ENCODE measurements at places on chromosomes 12 and 14.

DNA sequence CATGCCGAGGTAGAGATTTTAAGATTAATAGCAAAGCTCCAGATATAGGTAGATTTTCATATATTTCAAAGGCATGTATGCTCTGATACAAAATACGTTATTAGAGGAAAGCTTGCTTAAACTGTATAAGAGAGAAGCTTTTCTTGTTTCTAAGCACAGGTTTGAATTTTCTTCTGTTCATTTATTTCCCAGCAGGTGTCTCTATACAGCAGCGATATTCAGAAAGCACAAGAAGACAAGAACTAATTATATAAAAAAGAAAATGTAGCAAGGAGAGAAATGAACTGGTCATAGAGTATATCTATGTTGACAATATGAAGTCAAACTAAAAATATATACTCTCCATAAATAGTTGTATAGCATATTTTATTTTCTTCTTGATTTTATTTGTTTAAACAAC is 307.4 kb upstream of the NOVA1 start:
- DNase-seq: no peak

DNA sequence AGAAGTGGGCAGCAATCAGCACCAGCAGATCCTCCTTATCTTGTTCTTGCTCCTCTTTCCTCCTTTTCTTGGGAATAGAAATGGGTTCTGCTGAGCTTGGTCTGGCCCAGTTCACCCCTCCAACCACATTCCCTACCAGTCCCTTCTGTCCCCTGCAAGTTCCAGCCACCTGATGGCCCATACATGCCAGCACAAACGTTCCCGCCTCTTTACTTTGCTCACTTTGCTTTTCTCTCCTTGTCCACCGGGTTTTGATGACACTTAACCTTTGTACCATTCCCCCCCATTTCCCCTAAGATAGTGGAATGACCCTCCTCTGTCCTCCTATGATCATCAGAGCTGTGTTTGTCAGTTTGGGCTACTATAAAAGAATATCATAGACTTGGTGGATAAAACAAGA is 23.4 kb upstream of the EML1 start:
- no peak for DNase-seq

DNA sequence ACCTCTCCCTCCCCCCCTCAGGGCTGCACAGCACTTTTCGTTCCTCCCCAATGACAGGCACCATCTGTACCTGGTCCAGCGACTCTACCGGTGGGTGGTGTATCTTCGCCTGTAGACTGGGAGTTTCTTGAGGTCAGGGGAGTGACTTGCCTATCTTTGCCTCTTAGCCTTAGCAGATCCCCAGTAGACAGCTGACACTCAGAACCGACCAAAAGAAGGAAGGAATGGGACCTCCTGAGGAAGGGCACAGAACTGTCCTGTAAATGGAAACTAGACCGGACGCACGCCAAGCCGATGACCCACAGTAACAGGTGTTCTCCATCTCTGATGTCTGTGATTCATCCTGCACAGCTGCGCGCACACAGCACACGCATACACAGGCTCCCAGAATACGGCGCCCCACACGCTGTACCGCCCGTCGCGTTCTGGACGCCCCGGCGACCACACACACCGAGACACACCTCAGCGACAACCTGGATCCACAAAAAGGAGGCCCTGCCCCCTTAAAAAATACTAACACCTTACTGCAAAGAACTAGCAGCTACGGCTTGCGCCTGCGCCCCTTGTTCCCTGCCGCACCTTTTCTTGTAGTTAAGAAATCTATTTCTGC is 673 bp upstream of the TTC9 start:
- DNase-seq: peak; percentile 72

- no peak for DNase-seq
Observed at GRCh38 chr12:44689587-44689986, 186.5 kb downstream of the NELL2 start.

- DNase-seq: no peak
Observed at GRCh38 chr14:96086574-96087077, 47.5 kb downstream of the C14orf132 start.

- DNase-seq: no peak
Observed at GRCh38 chr12:50845021-50845647, 2.4 kb downstream of the TMPRSS12 start.

DNA sequence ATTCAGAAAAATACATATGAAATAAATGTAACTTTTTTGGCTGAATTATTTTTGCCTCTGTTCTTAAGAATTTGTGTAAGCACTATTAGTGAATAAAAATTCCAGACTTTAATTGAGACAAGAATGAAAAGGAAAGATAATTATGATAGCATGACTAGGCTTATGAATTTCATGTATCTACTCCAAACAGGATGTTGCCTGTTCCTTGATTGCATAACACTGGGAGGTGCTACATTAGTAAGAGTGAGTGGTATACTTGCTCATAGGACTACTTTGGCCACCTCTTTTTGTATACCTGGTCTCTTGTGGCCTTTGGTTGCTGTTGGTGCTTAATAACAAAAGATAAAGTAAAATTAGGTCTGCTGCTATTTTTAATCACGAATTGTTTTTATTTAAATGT is 112.8 kb downstream of the NAV3 start:
- no peak for DNase-seq

GRCh38 chr14:28629328-28630004 is 137.1 kb upstream of the FOXG1 start:
- no peak for DNase-seq

GRCh38 chr14:35044939-35045797 is 904 bp upstream of the FAM177A1 start:
- DNase-seq: no peak

DNA sequence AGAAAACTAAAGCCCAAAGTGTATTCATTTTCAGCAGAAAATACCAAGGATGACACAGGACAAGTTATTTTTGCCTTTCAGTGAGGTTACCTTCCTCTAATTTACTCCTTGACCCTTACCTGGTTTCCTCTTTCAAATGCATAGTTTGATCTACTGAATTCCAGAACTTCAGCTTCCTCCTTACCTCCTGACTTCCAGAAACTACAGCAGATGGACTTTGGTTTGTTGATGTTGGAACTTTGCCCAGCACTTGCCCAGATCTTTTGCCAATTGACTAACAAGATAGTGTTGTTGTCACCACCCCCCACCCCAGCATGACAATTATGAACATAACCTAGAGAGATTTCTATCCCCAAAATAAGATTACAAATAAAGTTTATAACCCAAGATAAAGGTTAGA is 63.2 kb downstream of the NAV3 start:
- no peak for DNase-seq

DNA sequence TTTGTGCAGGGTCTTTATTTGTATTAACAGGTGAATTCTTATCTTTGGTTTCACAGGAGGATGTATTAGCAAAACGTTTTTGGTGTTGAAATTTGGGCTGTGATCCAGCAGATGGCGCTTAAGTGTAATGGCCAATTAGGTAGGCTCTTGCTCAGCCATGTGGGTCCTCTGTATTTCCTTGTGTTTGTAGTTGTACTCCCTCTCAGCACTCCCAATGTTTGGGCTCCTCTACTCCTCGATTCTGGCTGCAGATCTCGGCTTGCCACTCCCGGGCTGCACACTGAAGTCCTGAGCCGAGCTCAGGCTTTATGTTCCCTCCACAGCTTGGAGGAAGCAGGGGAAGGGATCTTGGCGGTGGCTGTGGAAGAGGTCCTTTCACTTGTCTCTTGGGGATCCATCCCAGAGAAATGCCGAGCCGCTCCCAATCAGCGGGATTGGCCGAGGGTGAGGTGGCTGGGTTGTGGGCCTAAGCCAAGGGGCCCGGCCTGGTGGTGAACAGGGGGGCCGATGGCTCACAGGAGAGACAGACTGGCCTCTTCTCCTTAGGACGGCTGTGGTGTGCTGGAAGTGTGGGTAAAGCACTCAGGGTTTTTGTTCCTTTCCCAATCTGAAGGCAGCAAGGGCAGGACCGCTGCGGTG is 133.7 kb downstream of the AEBP2 start:
- peak; percentile 57 for DNase-seq

DNA sequence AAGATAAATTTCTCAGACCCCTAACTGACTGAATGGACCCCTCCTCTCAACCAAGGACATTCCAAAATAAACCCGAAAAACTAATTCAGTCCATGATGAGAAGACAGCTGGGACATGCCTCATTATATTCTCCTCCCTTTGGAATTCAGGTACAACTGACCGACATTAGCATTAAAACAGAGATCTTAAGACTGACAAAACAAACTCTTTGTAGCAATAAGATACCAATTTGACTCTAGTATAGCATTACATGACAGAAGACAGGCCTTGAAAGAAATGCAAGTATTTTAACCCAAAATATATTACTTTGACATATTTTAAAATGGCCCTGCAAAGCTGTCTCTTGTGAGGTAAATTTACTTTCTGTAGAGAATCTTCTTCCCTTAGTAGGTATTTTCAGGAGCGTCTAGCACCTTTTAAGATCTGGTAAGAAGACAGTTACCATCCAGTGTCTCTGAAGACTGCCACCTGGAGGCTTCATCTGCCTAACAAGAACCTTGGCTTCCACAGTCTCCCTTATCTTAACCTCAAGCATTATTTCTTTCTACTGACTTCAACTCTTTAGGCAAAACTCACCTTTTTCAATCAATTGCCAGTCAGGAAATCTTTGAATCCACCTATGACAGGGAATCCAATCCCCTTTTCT is 957.5 kb downstream of the SLC6A15 start:
- DNase-seq: no peak

DNA sequence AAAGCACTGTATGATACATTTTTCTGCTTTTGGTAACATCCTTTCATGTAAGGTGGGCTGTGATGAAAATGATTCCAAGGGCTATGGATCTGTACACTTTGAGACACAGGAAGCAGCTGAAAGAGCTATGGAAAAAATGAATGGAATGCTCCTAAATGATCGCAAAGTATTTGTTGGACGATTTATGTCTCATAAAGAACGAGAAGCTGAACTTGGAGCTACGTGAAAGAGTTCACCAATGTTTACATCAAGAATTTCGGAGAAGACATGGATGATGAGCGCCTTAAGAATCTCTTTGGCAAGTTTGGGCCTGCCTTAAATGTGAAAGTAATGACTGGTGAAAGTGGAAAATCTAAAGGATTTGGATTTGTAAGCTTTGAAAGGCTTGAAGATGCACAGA is 22.1 kb upstream of the SRGAP1 start:
- no peak for DNase-seq

GRCh38 chr12:42570076-42570475 is 19.5 kb downstream of the PRICKLE1 start:
- DNase-seq: no peak

DNA sequence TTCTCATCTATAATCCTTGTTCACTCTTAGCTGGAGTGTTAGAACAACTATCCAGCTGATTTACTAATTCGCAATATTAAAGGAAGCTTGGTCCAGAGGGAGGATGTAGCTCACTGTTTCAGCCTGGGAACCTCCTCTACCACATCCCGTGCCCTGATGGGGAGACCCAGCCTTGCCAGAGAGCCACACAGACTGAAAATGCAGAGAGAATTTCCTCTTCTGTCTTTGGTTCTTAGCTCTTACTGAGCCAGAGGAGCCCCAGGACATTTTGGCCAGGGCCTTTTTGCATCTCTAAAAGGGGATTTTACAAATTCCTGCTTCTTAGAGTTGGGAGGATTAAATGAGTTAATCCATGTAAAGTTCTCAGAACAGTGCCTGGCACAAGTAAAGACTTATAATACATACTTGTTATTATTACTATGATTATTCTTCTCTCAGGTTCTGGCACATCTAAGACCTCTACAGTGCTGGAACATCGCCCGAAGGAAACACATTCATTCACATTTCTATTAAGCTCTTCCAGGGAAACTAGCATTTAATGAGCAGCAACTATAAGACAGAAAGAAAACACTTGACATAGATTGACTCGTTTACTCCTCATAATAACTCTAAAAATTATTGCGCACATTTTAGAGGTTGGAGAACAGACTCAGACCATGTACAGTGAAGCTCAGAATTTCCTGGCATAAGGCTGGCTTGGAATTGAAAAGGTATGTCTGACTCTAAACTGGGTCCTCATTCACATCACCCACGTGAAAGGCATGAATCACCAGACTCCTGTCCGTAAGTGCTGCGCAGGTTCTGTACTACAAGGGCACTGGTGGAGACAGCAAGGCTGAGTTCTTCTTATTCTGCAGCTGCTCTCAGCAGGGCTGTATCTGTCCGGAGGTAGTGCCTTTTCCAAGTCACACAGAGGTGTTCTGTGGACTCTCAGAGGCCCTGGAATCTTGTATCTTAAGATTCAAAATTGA is 27.8 kb upstream of the AEBP2 start:
- DNase-seq: no peak

GRCh38 chr12:113609692-113610469 is 138.2 kb upstream of the LHX5 start:
- no peak for DNase-seq

- no peak for DNase-seq
Observed at GRCh38 chr14:70816525-70816924, 7.2 kb upstream of the MAP3K9 start.

GRCh38 chr12:65093606-65094005 is 27.5 kb downstream of the WIF1 start:
- no peak for DNase-seq

- DNase-seq: no peak
Observed at GRCh38 chr12:109458771-109459208, 18.3 kb downstream of the KCTD10 start.

GRCh38 chr12:100553936-100554335 is 19.5 kb upstream of the GAS2L3 start:
- no peak for DNase-seq

DNA sequence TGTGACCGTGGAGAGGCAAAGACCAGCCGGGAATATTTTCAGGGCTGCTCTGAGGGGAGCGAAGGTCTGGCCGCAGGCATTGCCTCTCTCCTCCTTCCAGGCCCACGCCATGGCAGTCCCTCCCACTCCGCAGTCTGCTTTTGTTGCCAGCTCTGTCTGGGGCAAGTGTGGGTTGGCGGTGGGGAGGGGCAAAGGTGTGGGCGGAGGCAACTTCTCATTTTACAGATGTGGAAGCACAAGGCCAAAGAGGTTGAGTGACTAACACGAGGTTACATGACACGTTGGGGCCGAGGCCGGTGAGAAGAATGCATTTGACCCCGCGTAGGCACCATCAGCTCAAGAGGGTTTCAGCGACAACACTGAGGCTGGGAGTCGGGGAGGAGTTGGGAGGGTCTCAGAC is 6.1 kb upstream of the FAIM2 start:
- no peak for DNase-seq

- DNase-seq: no peak
Observed at GRCh38 chr12:61138415-61138759, 1121.8 kb upstream of the USP15 start.

GRCh38 chr12:10783252-10783651 is 19.2 kb downstream of the TAS2R7 start:
- DNase-seq: no peak

DNA sequence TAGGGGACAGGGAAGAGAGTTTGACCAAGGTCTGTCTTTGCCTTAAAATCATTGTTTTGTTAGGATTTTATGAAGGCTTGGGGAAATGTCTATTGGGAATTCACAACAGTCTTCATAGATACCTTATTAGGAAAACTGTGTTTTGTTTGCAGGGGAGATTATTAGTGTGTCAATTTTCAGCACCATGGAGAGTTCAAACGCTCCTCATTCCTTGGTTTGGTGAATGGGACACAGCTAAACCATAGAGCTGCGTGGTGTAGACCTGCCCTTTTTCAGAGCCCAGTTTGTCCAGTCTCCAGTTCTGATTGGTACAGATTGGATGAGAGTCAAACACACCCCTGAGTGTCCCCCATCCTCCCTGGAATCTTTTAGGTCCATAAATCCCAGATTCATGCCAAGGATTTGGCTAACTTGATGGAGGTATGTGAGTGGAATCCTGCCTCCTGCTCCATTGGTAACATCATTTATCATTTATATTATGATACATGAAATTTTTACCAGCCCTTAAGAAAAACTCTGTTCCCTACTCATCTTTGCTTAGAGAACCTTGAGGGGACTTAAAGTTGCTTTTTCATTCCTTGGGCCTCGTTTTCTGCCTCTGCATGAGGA is 12.0 kb downstream of the NGDN start:
- DNase-seq: no peak

All from GM13976 (cell line).